ENCODE measurements at places on chromosomes 13 and 19.

- no peak within 1 kb of the TSS for H3K27ac ChIP-seq
- 0 out of 2 replicates have a peak, but pooled peaks cover 4% of the 10 kb centered on the region for H3K4me1 ChIP-seq
- DNase-seq: peak; percentile 37
- peaks cover 49% of the 10 kb centered on the region for H3K27me3 ChIP-seq
These were observed at the start of gene PLIN5 for GRCh38 chr19:4534836-4535658. Gene PLIN5, minus strand, starts transcription at chr19:4535224. Its CDS starts 1,150 bp downstream, at chr19:4534074.

DNA sequence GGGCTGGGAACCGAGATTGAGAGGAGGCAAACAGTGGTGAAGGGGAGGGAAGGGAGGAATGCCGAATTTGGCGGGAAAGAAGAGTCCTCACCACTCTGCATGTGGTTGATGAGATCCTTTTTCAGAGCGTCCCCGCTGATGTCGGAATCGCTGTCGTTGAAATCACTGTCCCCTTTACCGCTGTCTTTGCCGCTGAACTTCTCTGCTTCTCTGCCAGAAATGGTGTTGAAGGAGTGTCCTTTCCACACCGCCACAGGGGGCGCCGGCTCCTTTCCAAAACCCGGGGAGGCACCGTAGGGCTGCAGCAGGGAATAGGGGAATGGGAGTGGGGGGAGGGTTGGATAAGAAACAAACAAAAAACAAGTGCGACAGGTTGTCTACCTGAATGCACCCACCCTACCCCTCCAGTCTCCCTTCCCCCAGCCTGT, 3.1 kb downstream of the PCDH8 start:
- H3K27me3 ChIP-seq: no peaks in the 10 kb centered on the region
- DNase-seq: no peak
- H3K4me3 ChIP-seq: no peak overlapping the region
- H3K27ac ChIP-seq: no peak overlapping the region
- H3K36me3 ChIP-seq: no peaks in the 10 kb centered on the region
- no peaks in the 10 kb centered on the region for H3K4me1 ChIP-seq

DNA sequence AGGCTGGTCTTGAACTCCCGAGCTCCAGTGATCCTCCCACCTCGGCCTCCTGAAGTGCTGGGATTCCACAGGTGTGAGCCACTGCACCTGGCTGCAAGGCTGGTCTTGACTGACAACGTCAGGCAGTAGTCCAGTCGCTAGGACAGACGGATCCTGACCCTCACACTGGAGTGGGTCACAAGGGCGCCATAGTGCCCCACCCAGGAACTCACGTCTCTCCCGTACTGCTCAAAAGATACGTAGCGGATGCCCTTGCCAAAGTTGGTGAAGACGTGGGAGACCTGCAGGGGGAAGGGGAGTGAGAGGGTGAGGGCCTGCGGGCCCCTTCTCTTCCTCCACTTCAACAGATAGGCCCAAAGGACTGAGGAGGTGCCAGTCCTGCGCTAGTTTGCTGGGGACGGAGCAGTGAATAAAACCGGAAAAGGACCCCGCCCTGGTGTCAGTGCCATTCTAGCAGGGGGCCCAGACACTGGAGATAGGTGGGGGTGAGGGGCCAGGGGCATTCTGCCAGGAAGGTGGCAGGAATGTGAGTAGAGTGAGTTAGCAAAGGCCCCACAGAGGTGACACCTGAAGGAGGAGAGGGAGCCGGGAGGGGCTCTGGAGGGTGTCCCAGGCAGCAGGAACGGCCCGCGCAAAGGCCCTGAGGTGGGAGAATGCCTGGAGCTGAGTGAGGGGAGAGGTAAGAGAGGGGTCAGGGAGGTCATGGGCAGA, 11.9 kb downstream of the MRPS12 start:
- H3K27me3 ChIP-seq: no peaks in the 10 kb centered on the region
- H3K4me3 ChIP-seq: no peak overlapping the region
- no peak overlapping the region for H3K27ac ChIP-seq
- no peaks in the 10 kb centered on the region for H3K36me3 ChIP-seq
- no peaks in the 10 kb centered on the region for H3K4me1 ChIP-seq
- DNase-seq: no peak

DNA sequence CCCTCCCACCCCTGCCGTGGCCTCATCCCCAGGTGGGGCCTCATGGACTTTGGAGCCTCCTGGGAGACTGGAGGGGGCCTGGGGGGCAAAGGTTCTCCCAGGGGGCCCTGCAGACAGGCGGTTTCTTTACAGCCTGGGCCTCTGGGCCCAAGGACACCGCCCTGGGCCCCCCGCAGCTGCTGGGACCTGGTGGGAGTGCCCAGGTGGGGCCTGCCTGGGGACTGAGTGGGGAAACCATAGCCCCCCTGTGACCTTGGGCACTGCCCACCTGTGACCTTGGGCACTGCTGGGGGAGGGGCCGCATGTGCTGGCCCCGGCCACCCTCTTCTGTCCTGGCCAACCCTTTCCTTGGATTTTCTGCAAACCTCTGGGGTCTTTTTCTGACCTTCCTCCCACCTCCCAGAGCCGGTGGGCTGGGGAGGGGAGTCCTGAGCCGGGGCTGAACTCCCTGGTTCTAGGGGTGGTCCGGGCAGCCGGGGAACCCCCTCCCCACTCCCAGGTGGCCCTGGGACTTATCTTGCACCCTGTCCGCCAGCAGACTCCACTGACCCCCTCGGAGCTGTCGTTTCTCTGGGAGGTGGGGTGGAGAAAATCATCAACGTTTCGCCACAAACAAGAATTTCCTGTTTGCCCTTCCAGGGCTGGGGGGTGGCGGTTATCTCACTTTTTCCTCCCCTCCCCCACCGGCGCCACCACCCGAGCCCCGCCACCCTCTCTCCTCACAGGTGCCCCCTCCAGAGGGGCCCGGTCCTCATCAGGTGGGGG, 27.0 kb downstream of the ARID3A start:
- peaks cover 4% of the 10 kb centered on the region for H3K4me1 ChIP-seq
- H3K4me3 ChIP-seq: no peak overlapping the region
- no peak for DNase-seq

DNA sequence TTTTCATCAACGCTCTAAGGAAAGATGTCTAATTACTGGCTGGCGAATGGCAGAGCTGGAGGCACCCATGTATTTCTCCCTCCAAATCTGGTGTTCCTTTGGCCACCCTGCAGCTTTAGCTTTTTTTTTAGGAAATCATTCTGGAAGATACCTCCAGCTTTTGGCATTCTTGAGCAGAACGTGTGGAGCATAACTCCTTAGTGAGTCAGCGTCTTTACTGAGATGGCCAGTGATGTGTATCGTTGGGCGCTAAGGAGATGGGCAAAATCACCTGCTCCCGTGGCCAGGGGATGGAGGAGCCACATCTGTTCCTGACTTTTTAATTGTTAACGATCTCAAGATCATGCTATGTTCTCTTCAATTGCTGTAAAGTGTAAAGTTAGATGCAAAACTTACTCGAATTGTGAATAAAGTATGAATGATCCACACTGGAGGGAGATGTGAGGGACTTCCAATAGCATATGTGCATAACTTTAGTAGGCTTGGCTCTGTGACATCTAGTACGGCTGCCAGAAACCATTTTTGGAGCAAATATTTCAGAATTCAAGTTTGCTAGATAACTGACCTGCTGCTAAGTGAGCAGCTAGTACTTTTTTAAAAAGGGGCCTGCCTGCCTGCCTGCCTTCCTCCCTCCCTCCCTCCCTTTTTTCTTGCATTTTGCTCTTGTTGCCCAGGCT, 24.4 kb upstream of the C1QTNF9 start:
- no peaks in the 10 kb centered on the region for H3K4me1 ChIP-seq
- H3K27ac ChIP-seq: no peak overlapping the region
- no peaks in the 10 kb centered on the region for H3K27me3 ChIP-seq
- peaks cover 28% of the 10 kb centered on the region for H3K36me3 ChIP-seq

GRCh38 chr19:13521066-13521465, 14.8 kb upstream of the CACNA1A start:
- H3K27ac ChIP-seq: no peak overlapping the region
- H3K27me3 ChIP-seq: peaks cover 7% of the 10 kb centered on the region
- H3K4me1 ChIP-seq: no peaks in the 10 kb centered on the region

DNA sequence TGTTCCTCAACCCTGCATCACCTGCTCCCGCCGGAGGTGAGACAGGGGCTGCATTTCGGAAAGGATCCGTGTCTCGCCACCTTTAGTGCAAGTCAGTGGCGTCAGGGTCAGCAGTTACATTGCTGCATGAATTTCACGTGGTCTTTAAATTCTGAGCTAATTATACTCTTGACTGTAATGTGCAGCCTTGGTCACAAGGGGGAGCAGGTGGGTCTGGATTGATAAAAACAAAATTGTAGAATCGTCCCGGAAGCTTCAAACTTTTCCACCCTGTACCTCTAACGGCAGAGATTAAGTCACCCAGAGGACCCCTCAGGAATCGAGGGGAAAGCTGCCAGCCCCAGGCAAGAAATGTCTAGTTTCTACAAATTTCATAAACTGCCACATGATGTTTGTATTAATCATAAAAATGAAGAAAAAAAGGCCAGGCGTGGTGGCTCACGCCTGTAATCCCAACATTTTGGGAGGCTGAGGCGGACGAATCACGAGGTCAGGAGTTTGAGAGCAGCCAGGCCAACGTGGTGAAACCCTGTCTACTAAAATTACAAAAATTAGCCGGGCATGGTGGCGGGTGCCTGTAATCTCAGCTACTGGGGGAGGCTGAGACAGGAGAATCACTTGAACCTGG, 20.2 kb downstream of the BBC3 start:
- DNase-seq: peak; percentile 76
- H3K27ac ChIP-seq: peak overlapping the region; percentile 69
- peaks cover 62% of the 10 kb centered on the region for H3K36me3 ChIP-seq
- no peaks in the 10 kb centered on the region for H3K27me3 ChIP-seq
- peaks cover 24% of the 10 kb centered on the region for H3K4me1 ChIP-seq

GRCh38 chr13:111120422-111120821, 5.3 kb downstream of the ARHGEF7 start:
- DNase-seq: peak; percentile 73
- H3K36me3 ChIP-seq: peaks cover 11% of the 10 kb centered on the region
- peaks cover 12% of the 10 kb centered on the region for H3K4me1 ChIP-seq
- peaks cover 34% of the 10 kb centered on the region for H3K27me3 ChIP-seq

DNA sequence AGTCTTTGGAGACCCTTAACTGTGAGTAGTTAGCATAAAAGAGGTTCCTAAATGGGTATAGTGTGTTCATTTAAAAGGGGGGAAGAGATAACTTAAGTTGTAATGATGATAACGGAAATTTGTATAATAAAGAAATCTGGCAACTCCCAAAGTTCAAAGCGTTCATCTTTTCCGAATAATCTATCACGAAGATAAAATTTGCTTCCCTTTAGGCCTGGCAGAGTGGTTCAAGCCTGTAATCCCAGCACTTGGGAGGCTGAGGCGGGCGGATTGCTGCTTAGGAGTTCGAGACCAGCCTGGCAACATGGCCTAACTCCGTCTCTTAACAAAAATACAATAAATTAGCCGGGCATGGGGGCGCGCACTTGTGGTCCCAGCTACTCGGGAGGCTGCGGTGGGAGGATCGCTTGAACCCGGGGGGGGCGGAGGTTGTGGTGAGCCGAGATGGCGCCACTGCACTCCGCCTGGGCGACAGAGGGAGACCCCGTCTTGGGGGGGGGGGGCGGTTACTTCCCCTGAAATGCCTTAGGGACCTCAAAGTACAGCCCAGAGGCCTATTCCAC, 934 bp downstream of the N4BP2L2 start:
- no peak for DNase-seq
- peak overlapping the region; percentile 82 for H3K27ac ChIP-seq
- peak overlapping the region; percentile 62 for H3K4me3 ChIP-seq
- H3K36me3 ChIP-seq: peaks cover 30% of the 10 kb centered on the region

DNA sequence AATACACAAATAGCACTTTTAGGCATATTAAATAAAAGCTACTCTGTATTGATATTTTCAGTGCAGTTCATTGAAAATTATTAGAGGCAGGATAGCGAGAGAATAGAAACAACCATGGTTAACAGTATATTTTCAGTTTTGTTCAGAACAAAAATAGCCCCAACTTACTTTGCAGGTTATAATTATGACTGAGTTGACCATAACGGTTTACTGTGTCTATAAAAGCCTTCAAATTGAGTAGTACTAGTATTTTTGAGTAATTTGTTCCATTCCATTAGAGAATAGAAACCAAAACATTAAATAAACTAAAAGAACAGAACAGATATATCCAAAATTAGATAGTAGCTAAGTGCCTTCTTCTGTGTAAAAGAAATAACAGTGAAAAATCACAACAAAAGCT, 1108.4 kb upstream of the PCDH20 start:
- DNase-seq: no peak
- no peaks in the 10 kb centered on the region for H3K27me3 ChIP-seq
- H3K36me3 ChIP-seq: no peaks in the 10 kb centered on the region
- H3K4me1 ChIP-seq: no peaks in the 10 kb centered on the region
- no peak overlapping the region for H3K4me3 ChIP-seq

DNA sequence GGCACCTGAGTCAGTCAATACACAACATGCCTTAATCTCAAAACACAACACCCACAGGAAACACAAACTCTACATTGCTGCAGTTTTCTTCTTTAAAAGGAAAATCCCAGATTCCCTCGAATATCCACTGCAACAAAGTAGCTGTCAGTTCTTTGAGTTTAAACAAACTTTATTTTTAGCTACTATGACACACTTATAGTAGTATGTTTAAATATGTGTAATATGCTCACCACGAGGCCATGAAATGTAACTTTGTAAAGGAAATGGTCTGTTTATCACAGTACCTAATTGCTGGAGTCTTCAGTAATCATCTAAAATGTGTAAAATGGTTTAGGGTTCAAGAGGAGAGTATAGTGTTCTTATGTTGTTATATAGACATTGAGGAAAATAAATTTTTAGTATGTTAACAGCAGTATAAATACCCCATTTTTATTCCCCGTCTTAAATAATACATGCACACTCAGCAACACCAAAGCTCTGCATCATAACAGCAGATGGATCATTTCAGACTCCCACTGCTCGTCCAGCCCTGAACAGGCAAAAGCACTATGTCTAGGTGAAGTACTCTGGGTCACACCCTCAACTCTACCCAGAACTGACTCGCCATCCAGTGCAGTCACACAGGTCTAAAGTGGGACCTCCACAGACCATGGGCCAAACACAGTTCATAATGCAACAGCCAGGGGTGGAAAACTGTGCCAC, 20.6 kb downstream of the TUBGCP3 start:
- no peak overlapping the region for H3K27ac ChIP-seq
- no peaks in the 10 kb centered on the region for H3K27me3 ChIP-seq
- no peaks in the 10 kb centered on the region for H3K4me1 ChIP-seq
- peaks cover 63% of the 10 kb centered on the region for H3K36me3 ChIP-seq
- no peak for DNase-seq
- H3K4me3 ChIP-seq: no peak overlapping the region

DNA sequence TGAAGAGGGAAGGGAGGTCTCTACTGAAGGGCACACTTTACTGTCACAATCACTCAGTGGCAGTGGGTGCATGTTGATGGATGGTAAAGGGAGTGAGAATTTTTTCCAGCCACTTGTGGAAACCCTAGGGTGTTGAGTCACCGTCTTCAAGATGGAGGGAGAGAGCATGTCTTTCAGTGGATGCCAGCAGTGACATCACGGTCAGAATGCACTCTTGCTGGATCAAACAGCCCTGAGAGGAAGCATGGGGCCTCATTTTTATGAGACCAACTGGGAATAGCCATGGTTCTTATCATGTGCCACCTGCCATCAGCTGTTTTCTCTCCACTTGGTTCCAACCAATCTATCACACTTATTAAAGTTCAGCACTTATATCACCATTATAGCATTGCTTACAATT, 182.5 kb downstream of the KCNRG start:
- no peaks in the 10 kb centered on the region for H3K27me3 ChIP-seq
- no peaks in the 10 kb centered on the region for H3K4me1 ChIP-seq
- H3K4me3 ChIP-seq: no peak overlapping the region
- H3K27ac ChIP-seq: no peak overlapping the region
- DNase-seq: no peak
- H3K36me3 ChIP-seq: no peaks in the 10 kb centered on the region
